ENCODE measurements at places on chromosomes 7 and 10.

DNA sequence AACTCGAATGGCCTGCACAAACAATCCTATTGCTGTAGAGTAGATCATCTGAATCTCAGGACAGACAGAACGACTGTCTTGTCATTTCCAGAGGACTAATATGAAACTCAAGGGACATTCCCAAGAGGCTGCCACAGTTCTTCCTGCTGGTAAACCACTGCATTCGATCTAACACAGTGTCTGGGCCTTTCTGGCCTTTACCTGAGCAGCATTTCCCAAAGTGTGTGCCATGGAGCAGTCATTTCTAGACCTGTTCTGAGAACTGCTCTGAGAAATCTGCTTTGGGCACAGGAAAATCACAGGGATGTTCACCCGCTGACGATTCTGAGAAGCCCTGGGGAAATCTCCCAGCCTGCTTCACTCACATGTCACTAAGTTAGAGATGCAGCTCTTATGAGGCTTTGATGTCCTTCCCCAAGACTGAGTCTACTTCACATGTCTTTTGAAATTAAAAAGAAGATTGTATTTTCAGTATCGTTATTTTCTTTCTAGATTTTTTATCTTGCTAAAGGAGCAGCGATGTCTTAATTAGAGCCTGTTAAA is 18.4 kb downstream of the GPNMB start:
- no peak for DNase-seq

GRCh38 chr7:15174485-15174884 is 271.9 kb upstream of the DGKB start:
- DNase-seq: no peak

DNA sequence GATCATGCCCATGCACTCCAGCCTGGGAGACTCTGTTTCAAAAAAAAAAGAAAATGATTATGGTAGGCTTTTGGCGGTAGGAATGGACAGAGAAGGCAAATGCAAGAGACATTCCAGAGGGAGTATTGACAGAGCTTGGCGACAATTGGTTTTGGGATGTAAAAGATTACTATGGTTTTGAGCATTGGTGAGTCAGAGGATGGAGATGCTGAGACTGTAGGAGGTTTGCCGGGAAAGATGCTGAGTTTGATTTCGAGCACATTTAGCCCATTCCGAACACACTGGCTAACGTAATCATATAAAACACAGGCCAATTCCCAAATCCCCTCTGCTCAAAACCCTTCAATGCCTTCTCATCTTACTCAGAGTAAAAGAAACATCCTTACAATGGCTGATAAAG is 161.6 kb upstream of the MKLN1 start:
- no peak for DNase-seq

DNA sequence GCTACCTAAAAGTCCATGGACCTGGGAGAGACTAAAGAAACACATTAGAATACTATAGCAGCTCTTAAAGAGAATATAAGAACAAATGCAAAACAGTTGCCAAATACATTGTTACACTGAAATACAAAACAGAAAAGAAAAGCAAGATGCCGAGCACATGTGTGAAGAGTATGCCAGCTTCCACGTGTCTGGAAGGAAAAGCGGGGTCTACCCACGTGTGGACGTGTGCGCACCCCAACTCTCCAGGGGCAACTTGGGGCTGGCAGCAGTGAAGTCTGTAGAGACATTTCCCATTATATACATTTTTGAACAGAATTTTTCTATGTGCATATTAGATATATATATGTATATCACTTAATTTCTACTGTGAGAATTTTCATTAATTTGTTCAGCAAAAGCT is 6.2 kb downstream of the VIPR2 start:
- DNase-seq: no peak

GRCh38 chr10:122181876-122182275 is 89.2 kb upstream of the BTBD16 start:
- no peak for DNase-seq

GRCh38 chr10:44035474-44036197 is 349.3 kb downstream of the CXCL12 start:
- no peak for DNase-seq

DNA sequence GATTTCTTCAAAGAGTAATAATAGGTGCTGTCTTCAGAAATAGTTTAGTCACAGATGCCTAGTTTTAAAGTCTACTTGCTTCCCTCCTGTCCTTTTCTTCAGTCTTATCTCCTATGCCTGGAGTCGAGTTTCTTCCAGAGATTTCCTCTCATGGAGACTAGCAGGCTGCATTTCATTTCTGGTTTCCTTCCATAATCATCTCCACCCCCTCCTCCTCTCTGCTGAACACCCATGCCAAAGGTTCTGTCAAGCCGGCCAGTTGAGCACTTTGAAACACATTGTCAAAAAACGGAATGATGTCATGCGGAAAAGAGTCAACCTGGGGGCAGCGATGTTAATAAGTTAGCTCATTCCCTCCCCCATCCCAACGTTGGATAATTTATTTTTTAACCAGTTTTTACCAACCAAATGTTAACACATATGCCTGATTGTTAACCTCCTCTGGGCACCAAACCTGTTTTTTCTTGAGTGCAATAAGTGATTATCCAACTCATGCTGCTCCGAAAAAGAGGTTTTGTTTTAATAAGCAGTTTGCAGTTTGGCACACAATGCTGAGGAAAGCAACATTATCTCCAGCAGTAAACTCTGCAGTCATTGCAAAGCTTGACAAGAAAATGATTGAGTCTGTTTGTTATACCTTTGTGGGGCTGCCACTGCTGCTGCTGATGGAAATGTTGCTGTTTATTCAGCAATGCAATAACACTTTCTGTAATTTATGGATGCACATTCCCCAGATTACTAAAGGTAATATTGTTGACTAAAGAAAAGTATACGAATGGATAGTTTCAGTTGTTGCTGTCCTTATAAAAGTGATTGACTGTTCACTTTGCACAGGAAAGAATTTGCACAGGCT is 161.6 kb downstream of the LRMDA start:
- DNase-seq: no peak

DNA sequence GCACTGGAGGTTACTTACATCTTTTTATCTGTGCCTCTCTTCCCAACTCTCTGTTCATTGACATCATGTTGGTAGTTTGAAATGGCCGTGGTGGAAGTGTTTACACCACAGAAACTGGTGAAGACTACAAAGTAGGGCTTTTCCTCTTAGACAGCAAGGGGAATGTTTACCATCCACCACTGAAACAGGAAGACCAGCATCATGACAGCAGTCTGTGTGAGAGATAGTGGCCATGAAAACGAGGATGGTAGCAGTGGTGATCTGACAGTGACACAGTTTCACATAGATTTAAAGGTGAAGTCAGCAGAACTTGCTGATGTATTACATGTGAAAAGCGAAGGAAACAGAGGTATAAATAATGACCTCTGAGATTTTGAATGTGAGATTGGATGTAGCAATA is 115.7 kb downstream of the CCDC71L start:
- DNase-seq: no peak

All from SK-MEL-5 (cell line).